ENCODE measurements at places on chromosomes 3 and 15. TPM values are rescaled to one million over a fixed set of nuclear protein-coding genes. Genes with fewer than 3 reads are reported as not detected.

SPTSSB gene
- total RNA-seq, result not detected

DNA sequence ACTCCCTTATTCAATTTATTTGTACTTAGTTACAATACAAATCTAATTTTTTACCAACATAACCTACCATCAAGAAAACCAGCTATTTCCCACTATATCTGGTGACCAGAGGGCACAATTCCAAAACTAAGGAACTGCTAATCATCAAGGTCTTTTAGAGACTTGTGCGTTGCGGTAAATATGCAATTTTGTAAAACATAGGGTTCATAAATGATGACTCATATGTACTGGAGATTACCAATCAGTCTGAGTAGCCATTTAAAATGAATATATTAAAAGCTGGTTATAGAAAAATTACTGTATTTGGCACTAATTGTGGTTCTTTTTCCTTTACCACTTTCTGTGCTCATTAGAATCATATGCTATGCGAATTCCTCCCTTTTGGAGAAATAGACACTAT lies 859.6 kb downstream of the ROBO1 start:
- no peak for DNase-seq
- no peak overlapping the region for H3K27ac ChIP-seq
- H3K4me1 ChIP-seq, result no peaks in the 10 kb centered on the region
- H3K4me3 ChIP-seq, result no peak overlapping the region
- H3K36me3 ChIP-seq, result no peaks in the 10 kb centered on the region
- no peaks in the 10 kb centered on the region for H3K27me3 ChIP-seq

DNA sequence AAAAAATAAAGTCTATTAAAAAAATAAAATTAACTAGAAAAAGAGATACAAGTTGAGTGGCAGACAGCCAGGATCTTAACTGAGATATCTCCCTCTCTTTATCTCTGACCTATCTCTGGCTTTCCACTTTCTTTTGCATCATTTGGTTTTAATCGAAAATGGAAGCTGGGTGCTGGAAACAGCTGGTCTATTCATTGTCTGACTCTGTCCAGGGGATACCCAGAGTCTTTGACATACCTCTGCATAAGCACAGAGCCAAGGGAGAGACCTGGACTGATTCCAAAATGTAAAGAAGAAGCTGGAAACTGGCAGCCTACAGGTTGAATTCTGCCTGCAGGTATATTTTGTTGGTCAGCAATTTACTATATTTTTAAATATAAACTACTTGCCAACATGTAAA lies 29.6 kb upstream of the CRBN start:
- peaks cover 3% of the 10 kb centered on the region for H3K27me3 ChIP-seq
- no peaks in the 10 kb centered on the region for H3K4me1 ChIP-seq
- no peak overlapping the region for H3K27ac ChIP-seq
- H3K36me3 ChIP-seq, result no peaks in the 10 kb centered on the region
- no peak for DNase-seq

DNA sequence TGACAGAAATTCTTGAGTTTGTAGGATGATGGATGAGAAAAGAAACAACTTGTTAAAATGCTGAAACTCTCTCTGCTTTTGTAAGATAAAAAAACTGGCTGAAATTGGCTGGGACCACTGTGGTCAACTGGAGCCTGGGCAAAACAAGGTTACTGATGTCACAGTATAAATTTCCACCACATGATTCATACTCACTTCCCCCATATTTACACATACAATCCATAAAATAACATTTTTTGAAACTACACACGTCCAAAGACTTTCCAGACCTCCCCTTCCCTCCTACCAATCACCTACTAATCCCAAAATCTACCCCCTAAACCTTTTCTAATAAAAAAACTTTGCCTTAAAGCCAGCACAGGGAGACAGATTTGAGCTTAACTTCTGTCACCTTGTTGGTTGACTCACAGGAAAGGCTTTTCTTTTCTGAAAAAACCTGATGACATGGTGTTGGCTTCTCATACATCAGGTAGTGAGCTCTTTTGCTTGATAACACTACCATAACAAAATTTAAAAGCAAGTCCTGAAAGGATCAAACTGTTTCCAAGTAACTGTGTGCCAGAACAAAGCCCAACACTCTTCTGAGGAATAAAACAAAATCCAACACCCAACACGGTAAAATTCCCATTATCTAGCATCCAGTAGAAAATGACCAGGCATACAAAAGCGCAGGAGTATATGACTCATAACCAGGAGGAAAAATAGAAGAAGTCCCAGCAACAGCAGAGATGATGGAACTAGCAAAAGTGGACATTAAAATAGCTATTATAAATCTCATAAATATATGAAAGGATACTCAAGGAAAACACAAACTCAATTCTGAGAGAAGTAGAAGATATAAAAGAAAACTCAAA lies 87.3 kb upstream of the SNRK start:
- no peak overlapping the region for H3K4me3 ChIP-seq
- H3K36me3 ChIP-seq, result peaks cover 10% of the 10 kb centered on the region
- H3K27ac ChIP-seq, result peak overlapping the region; percentile 28
- peaks cover 22% of the 10 kb centered on the region for H3K27me3 ChIP-seq
- DNase-seq, result no peak
- peaks cover 36% of the 10 kb centered on the region for H3K4me1 ChIP-seq

DNA sequence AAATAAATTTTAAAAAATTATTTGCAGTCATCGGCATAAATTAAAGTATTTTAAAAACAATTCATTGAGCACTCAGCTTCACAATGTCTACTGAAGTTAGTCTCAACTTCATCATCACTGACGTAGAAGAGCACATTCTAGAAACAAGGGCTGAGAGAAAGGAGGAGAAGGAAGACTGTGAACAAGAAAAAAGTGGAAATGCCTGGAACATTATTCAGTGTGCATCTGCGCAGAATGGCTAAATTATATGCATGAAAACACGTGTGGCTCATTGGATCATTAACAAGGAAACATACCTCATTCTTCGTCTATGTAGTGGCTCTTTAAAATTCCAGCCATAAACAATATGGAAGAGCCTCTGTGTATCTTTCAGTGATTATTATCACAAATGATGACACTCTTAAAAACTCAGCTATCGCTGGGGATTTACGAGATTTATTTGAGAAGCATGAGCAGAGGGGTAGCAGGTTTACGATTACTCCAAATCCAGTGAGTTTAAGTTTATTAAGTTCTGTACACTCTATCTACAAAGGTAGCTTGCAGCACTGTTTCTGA lies 404.2 kb upstream of the CDIN1 start:
- H3K36me3 ChIP-seq, result no peaks in the 10 kb centered on the region
- H3K4me3 ChIP-seq, result no peak overlapping the region
- H3K4me1 ChIP-seq, result no peaks in the 10 kb centered on the region
- H3K27me3 ChIP-seq, result no peaks in the 10 kb centered on the region

DNA sequence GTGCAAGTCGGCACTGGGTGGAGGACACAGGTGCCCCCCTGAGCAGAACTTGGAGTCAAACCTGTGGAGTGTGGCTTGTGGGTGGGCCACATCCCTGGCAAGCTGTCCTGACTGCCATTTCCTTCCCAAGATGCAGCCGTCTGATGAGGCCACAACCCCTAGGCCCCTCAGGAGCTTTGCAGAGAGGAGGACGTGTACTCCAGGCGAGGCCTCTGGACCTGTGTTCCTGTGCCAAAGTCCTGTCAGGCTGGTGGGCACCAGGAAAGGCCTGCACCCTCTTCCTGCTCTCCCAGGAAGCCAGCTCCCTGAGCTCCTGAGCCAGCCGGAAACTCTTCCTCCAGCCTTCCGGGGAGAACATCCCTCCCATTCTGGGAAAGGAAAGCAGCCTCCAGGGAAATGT lies 48.5 kb downstream of the CMTM6 start:
- no peak overlapping the region for H3K4me3 ChIP-seq
- no peak overlapping the region for H3K27ac ChIP-seq
- no peaks in the 10 kb centered on the region for H3K27me3 ChIP-seq
- peak; percentile 9 for DNase-seq
- H3K36me3 ChIP-seq, result peaks cover 50% of the 10 kb centered on the region
